Kasumi-1 (cell line): ENCODE measurements at places on chromosomes 2 and 18.

DNA sequence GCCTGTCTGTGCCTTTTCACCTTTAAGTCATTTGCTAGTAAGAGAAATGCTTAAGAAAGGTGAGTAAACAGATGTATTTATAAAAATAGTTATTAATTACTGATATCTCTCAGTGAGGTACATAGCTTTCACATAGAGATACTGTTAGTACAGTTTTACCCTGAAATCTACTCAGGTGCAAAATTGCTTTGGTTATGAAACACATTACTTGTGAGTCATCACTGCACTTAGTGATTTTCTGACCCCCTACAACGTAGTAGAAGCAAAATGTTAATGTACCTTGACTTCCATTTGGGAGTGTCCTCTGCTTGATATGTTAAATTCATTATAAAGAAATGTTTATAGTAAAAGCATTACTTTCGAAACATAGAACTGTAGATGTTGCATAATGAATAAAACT is 6.5 kb downstream of the GLS start:
- DNase-seq = no peak

- DNase-seq = no peak
These were observed 340.6 kb downstream of the NYAP2 start for GRCh38 chr2:225740086-225740485.

- DNase-seq = no peak
These were observed 212.5 kb upstream of the TMEM200C start for GRCh38 chr18:6107794-6108193.

DNA sequence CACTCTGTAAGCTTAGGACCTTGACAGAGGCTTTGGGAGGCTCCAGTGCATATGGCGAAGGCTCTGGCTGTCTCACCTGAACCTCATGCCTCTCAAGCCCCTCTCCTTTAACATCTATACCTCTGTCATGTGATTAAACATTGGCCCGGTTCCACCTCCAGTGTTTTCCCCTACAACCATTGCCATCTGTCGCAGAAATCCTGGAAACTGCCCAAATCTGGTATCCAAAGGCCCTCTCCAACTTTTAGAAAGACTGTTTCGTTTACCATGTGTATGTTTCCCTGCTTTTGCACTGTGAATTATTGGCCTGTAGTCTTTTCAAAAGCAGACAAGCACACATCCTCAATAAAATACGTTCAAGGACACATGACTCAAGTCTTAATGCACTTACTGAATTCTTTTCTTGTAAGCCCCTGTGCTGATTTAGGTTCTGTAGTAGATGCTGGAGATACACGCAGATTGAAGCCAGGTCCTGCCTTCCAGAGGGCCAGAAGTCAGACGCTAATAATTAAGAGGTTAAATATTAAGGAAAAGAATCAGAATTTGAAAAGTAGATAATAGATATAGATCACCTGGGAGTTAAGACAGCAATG is 386.4 kb upstream of the SLC14A2 start:
- DNase-seq = no peak

- no peak for DNase-seq
These were observed 683 bp downstream of the GBX2 start for GRCh38 chr2:236167297-236168109.

DNA sequence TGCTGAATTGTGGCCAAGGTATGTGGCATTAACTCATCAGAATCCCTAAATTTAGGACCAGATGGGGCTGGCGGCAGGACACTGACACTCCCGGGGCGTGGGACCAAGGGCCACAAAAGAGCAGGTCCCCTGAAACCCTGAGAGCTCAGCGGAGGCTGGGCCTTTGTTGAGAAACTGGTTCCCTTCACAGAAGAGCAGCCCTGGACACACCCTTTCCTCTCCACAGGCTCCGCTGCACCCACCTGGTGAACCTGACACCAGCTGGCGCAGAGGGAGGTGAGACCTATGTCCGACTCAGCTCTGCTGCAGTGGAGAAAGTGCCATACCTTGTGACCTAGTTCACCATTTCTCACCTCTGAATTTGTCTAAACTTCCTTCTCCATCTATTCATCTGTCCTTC is 119.5 kb downstream of the RTP5 start:
- no peak for DNase-seq

DNA sequence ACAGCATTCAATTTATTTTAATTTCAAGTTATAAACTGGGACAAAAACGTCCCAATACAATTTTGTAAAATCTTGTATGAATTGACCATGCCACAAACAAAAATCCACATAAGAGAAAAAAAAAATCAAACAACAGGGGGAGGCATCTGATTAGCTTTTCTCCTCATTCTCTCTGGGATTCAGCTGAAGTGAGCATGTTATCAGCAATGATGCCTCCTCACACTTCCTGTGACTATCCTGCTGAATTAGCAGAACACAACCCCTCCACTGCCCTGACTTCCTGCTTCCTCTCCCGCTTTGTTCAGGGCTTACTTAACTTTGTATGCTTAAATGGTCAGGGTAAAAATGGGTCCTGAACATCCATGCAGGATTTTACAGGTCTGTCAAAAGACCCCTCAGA is 132.2 kb upstream of the ITGB6 start:
- peak; percentile 85 for DNase-seq

GRCh38 chr18:65592435-65592834 is 158.4 kb upstream of the CDH7 start:
- no peak for DNase-seq

- DNase-seq = no peak
These were observed 201.1 kb downstream of the SH3RF3 start for GRCh38 chr2:109330056-109330455.

DNA sequence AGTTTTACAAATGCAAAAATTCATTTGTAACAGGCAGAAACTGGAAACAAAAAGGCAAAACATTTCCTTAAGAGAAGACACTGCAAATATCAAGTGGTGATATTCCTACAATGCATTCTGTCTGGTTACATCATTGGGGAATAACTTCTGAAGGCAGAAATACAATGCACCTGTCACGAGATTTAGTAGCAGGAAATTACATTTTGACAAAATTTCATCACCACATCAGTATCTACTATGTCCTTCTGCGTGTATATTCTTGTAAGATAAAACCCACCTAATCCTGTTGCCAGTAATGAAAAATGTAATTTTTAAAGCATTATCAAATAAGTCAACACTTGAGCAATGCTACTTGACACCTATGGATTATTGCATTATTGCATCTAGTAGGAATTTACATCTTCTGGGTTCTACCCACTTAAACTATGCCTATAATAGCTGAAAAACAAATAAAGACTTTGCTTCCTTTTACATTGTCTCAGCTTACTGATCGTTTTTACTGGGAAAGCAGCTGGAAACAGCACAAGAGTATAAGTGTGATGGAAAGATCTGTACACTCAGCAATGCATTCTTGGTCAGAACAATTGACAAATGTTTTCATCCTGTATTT is 59.5 kb downstream of the IRS1 start:
- no peak for DNase-seq

DNA sequence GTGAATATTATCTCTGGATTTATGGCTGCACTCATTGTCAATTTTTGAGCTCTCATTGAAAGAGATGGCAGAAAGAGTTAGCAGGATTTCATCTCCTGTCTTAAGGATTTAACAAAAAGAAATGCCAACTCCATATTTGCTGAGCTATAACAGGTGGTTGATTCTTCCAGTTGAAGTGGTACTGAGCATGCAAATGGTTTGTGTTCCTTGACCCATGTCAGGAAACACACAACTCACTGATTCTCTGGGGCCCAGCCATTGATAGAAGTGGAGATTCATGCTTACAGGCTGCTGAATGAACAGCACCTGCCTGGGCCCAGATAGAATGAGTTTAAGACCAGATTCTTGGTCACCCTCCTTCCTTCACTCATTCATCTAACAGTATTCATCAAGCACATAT is 128.8 kb downstream of the CERS6 start:
- no peak for DNase-seq

- no peak for DNase-seq
These were observed 77.6 kb upstream of the ID2 start for GRCh38 chr2:8604262-8604661.
